Osteocyte (in vitro differentiated cells): ENCODE measurements at places on chromosomes 7 and 10. TPM values are rescaled to one million over a fixed set of nuclear protein-coding genes. Genes with fewer than 3 reads are reported as not detected.

- no peaks in the 10 kb centered on the region for H3K27me3 ChIP-seq
- no peak overlapping the region for H3K27ac ChIP-seq
- no peak overlapping the region for H3K4me3 ChIP-seq
- peaks cover 24% of the 10 kb centered on the region for H3K4me1 ChIP-seq
Observed at GRCh38 chr7:148918058-148918596, 34.0 kb upstream of the EZH2 start.

DNA sequence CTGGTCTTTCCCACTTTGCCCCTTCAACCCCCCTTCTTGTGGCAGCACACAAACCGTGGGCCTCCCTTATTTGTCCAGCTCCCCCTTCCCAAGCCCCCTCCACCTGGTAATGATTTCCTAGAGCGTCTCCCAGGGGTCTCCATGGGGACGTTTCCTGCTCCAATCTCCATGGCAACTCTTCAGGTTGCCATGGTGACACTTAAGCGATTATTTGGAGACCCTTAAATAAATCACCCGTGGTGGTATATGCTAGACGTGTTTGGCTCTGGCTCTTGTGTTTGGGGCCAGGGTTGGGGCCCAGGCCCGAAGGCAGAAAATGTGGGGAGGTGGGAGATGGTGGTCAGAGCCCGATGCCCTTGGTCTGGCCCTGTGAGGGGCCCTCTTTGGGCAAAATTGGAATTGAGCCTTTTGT, 41.1 kb upstream of the DLG5 start:
- DNase-seq, result no peak
- H3K4me3 ChIP-seq, result no peak overlapping the region
- H3K36me3 ChIP-seq, result no peaks in the 10 kb centered on the region
- H3K27me3 ChIP-seq, result no peaks in the 10 kb centered on the region

- H3K27me3 ChIP-seq, result no peaks in the 10 kb centered on the region
- H3K4me3 ChIP-seq, result no peak overlapping the region
- DNase-seq, result no peak
- no peak overlapping the region for H3K27ac ChIP-seq
- H3K36me3 ChIP-seq, result peaks cover 4% of the 10 kb centered on the region
Observed at GRCh38 chr7:70700941-70701425, 431.0 kb upstream of the GALNT17 start.

DNA sequence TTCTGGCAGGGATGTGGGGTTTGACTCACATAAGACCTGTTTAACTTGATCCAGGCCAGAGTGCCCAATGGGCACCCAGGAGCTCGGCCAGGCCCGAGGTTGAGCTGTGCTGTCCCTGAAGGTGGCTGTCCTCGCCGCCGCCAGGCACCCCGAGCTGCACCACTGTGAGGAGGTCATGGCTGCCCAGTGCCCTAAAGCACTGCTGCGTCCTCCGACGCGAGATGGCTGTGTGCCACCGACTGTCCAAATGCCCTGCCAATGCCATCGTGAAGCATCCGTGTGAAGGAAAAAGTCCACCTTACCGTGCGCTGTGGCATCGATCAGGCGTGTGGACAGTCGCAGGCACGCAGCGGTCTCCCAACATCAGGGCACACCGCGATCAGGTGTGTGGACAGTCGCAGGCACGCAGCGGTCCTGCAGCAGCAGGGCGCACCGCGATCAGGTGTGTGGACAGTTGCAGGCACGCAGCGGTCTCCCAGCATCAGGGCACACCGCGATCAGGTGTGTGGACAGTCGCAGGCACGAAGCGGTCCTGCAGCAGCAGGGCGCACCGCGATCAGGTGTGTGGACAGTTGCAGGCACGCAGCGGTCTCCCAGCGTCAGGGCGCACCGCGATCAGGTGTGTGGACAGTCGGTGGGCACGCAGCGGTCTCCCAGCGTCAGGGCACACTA, 120.3 kb downstream of the VIPR2 start:
- no peaks in the 10 kb centered on the region for H3K36me3 ChIP-seq
- peaks cover 26% of the 10 kb centered on the region for H3K27me3 ChIP-seq
- DNase-seq, result no peak

- H3K27ac ChIP-seq, result peak overlapping the region; percentile 71
- H3K4me1 ChIP-seq, result peaks cover 47% of the 10 kb centered on the region
- no peaks in the 10 kb centered on the region for H3K27me3 ChIP-seq
Observed at GRCh38 chr10:31000071-31000782, 31.4 kb downstream of the ZNF438 start.

DNA sequence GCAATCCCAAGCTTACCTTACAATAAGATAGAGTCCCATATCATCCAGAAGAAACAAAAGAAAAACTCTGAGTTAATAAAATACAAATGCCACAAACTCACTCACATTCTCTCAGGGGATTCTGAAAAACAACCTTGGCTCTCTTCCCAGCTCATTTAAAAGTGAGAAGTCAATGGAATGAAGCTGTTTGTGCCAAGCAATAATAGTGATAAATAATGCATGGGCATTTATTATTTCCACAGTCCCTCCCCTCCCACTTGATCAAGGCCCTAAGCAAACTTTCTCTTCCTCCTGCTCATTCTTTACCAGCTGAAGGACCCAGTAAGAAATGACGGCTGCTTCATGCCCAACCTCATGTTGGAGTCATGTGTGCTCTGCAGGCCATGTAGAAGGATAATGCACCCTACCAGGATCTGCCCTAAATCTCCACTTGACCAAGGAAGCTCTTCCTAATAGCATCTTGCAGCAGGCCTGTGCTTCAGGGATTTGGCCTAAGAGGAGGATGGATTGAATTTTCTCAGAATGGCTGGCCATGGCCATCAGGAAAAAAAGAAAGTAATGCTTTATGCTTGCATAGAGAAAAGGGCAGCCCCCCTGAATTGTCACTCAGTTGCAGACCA, 451.3 kb downstream of the GPAM start:
- no peaks in the 10 kb centered on the region for H3K27me3 ChIP-seq
- no peak overlapping the region for H3K27ac ChIP-seq
- H3K4me3 ChIP-seq, result no peak overlapping the region

The ST8SIA6 gene
- total RNA-seq, result not detected in 2 replicates

The ASZ1 gene
- not detected in 2 replicates for total RNA-seq
